T follicular helper cell (primary cell): ENCODE measurements at places on chromosomes 2 and 18.

DNA sequence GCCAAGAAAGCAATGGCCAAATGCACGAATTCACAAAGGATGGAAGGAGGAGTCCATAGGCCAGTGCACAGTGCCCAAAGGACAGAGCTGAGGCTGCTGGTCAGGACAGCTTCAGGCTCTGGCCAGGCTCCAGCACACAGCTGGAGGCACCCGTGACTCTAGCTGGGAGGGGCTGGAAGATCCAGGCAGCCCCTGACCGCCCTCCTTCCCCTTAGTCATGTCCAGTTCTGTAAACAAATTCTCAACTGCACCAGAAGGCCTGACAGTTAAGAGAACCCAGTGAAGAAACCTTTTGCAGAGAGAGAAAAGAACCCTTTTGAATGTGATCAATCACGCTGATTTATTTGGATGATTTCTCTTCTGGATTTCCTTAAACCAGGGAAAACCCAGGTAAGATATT is 7.7 kb upstream of the YWHAQ start:
- DNase-seq, result no peak

DNA sequence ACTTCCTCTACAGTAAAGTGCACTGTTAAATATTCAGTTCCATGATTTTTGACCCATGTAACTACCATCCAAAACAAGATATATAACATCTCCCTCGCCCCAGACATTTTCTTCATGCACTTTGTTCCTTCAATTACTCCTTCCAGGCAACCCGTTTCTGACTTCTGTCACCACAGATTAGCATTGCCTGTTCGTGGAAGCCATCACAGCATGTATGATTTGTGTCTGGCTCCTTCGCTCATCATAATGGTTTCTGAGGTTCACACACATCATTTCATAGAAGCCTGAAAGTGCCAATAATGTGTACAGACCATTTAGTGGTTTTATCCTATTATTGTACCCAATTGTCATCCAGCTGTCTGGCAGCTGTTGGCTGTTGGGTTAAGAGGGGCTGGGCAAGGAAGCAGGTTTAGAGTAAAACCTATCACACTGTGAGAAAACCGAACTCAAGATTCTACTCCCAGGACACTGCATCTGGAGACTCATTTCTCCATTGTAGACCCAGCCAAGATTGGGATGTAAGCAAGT is 16.1 kb downstream of the ARHGAP28 start:
- no peak for DNase-seq

GRCh38 chr18:10060469-10060782 is 146.6 kb downstream of the VAPA start:
- no peak for DNase-seq

- no peak for DNase-seq
Measured at GRCh38 chr2:5057891-5058351, 634.3 kb upstream of the SOX11 start.

GRCh38 chr2:11177871-11178690 is 22.8 kb downstream of the SLC66A3 start:
- no peak for DNase-seq
